Fibroblast of lung (primary cell): ENCODE measurements at places on chromosomes 6 and 20.

GRCh38 chr6:42333612-42334011 is 116.0 kb upstream of the MRPS10 start:
- H3K4me3 ChIP-seq, result no peak overlapping the region
- no peak overlapping the region for H3K27ac ChIP-seq
- peaks cover 9% of the 10 kb centered on the region for H3K4me1 ChIP-seq
- DNase-seq, result no peak

GRCh38 chr6:42971746-42972327 is 7.1 kb downstream of the PEX6 start:
- H3K27me3 ChIP-seq, result no peaks in the 10 kb centered on the region
- H3K36me3 ChIP-seq, result peaks cover 6% of the 10 kb centered on the region
- no peak overlapping the region for H3K4me3 ChIP-seq
- H3K4me1 ChIP-seq, result no peaks in the 10 kb centered on the region

GRCh38 chr20:53408691-53409446 is 184.8 kb downstream of the ZNF217 start:
- no peak overlapping the region for H3K27ac ChIP-seq
- DNase-seq, result peak; percentile 74
- no peaks in the 10 kb centered on the region for H3K27me3 ChIP-seq

- no peaks in the 10 kb centered on the region for H3K4me1 ChIP-seq
- no peak overlapping the region for H3K27ac ChIP-seq
- DNase-seq, result no peak
- H3K27me3 ChIP-seq, result no peaks in the 10 kb centered on the region
Measured at GRCh38 chr20:57130160-57130772, 136.2 kb downstream of the BMP7 start.

DNA sequence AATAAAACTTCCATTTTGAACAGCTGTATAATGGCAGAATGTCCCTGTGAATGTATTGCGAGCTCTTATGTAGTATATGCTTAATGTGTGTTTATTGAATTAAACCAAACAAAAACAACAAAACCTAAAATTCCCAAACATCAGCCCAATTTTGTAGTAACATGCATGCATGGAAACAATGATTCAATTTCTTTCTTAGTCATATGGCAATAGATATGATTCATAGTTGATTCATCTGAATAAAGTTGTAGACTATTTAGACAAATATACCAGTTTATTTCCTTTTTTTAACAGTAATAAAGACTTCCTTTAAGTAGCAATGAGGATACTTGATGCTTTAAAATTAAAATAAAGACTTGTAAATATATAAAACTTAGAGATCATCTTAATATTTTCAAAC is 670.6 kb downstream of the CD109 start:
- no peak overlapping the region for H3K4me3 ChIP-seq
- H3K27ac ChIP-seq, result no peak overlapping the region
- no peaks in the 10 kb centered on the region for H3K36me3 ChIP-seq
- peaks cover 5% of the 10 kb centered on the region for H3K4me1 ChIP-seq

DNA sequence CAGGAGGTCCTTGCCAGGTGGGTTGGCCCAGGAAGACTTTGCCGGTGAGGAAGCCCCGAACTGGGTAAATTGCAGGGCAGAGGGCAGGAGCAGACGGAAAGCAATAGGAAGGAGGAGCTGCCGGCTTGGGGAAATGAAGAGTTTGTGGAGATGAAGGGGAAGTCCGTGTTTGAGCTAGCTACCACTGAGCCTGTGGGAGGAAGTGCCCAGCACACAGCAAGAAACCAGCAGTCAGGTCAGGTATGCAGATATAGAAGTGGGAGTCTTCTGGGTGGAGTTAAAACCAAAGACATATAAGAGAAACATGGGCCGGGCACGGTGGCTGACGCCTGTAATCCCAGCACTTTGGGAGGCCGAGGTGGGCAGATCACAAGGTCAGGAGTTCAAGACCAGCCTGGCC is 34.7 kb downstream of the CD24 start:
- DNase-seq, result no peak
- H3K4me1 ChIP-seq, result no peaks in the 10 kb centered on the region
- no peaks in the 10 kb centered on the region for H3K27me3 ChIP-seq
- no peak overlapping the region for H3K27ac ChIP-seq
- H3K36me3 ChIP-seq, result no peaks in the 10 kb centered on the region

GRCh38 chr6:151900256-151900655 is 92.8 kb downstream of the ESR1 start:
- no peaks in the 10 kb centered on the region for H3K4me1 ChIP-seq
- no peaks in the 10 kb centered on the region for H3K36me3 ChIP-seq
- H3K27ac ChIP-seq, result no peak overlapping the region
- no peak overlapping the region for H3K4me3 ChIP-seq
- DNase-seq, result no peak
- H3K27me3 ChIP-seq, result no peaks in the 10 kb centered on the region

DNA sequence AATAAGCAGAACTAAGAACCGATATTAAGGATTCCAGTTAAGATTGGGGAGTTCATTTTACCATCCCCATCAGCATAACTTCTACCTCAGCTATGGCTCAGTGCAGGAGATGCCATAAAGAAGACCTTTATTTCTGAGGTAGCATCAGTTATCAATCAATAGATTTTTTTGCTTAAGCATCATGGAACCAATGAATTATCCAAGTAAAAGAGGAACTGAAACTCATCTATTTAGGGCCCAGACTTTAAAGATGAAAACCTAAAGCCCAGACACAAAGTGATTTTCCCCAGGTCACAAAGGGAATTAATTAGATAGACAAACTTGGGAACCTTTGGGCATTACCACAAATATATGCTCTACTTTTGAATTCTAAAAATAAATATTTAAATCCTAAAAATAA is 59.2 kb upstream of the TINAG start:
- H3K4me3 ChIP-seq, result no peak overlapping the region
- no peak for DNase-seq
- H3K27ac ChIP-seq, result no peak overlapping the region
- H3K36me3 ChIP-seq, result no peaks in the 10 kb centered on the region

- H3K27me3 ChIP-seq, result no peaks in the 10 kb centered on the region
- no peaks in the 10 kb centered on the region for H3K4me1 ChIP-seq
- no peak overlapping the region for H3K4me3 ChIP-seq
- peaks cover 25% of the 10 kb centered on the region for H3K36me3 ChIP-seq
Measured at GRCh38 chr20:1450926-1451491, 15.6 kb downstream of the NSFL1C start.

- no peak overlapping the region for H3K4me3 ChIP-seq
- H3K36me3 ChIP-seq, result no peaks in the 10 kb centered on the region
- H3K4me1 ChIP-seq, result no peaks in the 10 kb centered on the region
- DNase-seq, result peak; percentile 64
- no peak overlapping the region for H3K27ac ChIP-seq
- H3K27me3 ChIP-seq, result peaks cover 13% of the 10 kb centered on the region
Measured at GRCh38 chr6:35569011-35569461, 56.3 kb upstream of the TULP1 start.
